NCI-H2081 treated with DMSO at 0.1 percent for 48 hours (cell line): ENCODE measurements at places on chromosomes 6 and 20.

- no peak for DNase-seq
Observed at GRCh38 chr6:34791164-34791700, 651 bp upstream of the BLTP3A start.

GRCh38 chr6:36116943-36117342 is 13.4 kb upstream of the MAPK13 start:
- no peak for DNase-seq

GRCh38 chr20:60306551-60306950 is 348.3 kb downstream of the CDH26 start:
- no peak for DNase-seq

- no peak for DNase-seq
Observed at GRCh38 chr6:106077170-106077569, 9.0 kb upstream of the PRDM1 start.

- no peak for DNase-seq
Observed at GRCh38 chr6:52335576-52335975, 26.4 kb upstream of the PAQR8 start.

- DNase-seq = no peak
Observed at GRCh38 chr6:53767941-53768340, 26.9 kb upstream of the LRRC1 start.

- DNase-seq = no peak
Observed at GRCh38 chr6:128822271-128822670, 60.7 kb upstream of the LAMA2 start.

- DNase-seq = no peak
Observed at GRCh38 chr20:24619212-24619611, 149.8 kb downstream of the SYNDIG1 start.

DNA sequence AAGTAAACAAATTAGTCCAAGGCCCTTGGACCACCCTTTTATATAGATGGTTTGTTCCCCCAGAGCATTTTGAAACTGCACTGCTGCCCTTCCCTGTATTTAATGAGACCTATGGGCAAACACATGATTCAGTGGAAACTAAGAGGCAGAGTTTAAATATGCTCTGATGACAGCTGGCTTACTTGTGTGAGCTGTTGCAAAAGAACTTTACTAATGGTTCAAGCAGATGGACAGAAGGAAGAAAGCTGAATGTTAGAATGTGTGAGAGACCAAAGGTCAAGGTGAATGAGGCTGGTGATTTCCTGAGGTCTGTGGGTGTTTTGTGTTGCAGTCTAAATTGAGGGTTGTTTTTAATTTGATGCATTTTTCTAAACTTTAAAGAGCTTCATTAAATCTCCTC is 123.0 kb upstream of the CEP162 start:
- no peak for DNase-seq

- no peak for DNase-seq
Observed at GRCh38 chr6:81727876-81728517, 24.5 kb downstream of the TENT5A start.

- DNase-seq = no peak
Observed at GRCh38 chr6:110352563-110353262, 5.4 kb downstream of the METTL24 start.

DNA sequence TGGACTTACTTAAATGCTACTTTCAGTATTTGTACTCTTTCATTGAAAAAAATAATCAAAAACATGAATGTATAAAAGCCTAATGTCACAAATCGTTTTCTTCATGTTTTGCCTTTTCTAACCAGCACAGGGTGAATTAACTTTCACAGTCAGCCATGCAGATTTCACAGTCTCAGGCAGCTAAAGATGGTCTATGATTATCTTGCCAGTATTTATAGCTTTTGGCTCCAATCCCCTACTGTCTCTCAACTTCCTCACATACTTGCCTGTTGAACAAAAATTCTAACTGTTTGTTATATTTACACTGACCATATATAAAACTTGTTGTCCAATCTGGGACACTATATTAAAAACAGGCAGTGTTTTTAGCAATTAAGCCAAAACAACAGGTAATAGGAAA is 358.2 kb downstream of the ARHGAP18 start:
- no peak for DNase-seq

- DNase-seq = no peak
Observed at GRCh38 chr6:156992020-156992804, 215.0 kb downstream of the ARID1B start.

DNA sequence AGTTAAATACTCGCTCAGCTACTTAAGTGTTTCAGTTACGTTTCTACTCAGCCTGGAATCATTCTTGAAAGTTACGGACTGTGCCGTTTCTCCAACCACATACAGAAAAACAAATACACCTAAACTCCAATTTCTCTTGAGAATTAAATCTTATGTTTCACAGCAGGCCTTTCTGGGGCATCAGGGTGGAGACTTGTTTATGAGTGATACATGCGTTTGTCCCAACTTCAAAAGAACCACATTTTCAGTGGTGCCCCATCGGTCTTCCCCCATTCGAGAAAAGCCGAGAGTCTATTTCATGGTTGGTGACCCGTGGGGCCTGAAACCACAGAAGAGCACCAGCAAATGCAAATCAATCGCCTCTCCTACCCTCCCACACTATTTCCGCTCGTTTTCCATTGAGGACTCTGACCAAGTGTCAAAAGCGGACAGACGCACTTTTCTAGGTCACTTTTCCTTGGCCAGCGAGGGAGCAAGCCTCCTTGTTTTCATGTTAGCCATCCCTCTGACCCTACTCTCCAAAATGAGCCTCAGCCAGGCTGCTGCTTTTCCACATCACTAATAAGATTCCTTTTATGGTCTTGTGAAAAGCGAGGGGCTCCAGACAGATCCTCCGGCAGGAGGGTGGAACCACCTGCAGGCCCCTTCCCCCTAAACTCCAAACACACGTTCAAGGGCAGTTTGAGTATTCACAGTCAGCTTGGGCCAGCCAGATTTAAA is 3.1 kb downstream of the JAG1 start:
- no peak for DNase-seq

- DNase-seq = no peak
Observed at GRCh38 chr6:101847690-101848089, 454.2 kb downstream of the GRIK2 start.

- no peak for DNase-seq
Observed at GRCh38 chr20:23125625-23126191, 39.6 kb upstream of the CD93 start.

DNA sequence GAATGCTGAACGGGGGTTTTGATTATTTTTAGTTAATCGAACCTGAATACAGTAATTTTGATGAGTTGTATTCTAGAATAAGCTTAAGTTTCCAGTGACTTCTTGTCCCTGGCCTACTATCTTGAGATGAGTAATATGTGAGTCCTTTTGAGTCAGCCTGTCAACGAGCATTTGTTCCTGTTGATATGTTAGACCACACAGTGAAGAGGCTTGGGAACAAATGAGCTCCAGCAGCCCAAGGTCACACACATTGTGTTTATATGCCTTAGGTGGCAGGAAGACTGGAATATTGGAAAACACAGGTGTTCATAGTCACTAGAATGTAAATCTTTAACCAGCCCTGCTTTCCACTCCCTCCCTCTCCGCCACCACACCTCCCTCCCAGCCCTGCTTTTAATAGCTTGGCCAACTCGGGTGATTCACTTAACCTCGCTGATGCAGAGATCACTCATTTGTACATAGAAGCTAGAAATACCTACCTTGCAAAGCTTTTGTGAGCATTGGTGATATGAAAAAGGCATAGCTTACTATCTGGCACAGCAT is 9.1 kb downstream of the SMPDL3A start:
- no peak for DNase-seq

DNA sequence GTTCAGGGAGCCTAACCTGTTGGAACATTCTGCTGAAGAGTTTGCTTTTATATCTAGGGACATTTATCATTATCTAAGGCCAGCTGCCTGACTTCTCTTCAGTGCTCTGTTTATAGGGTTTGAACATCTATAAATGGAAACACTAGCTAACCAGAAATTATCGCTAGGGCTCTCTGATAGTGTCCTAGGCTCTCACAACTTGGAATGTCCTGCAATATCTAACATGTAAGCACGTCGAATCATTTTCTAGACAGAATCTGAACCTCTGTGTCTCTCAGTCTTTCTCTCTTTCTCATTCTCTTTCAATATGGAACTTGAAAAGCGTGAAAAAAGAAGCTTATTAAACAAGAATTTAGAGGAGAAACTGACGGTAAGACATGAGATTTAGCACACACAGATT is 92.5 kb upstream of the MLIP start:
- DNase-seq = no peak

- DNase-seq = no peak
Observed at GRCh38 chr20:2390951-2391675, 10.4 kb downstream of the TGM6 start.

GRCh38 chr6:126040826-126041225 is 54.5 kb downstream of the TRMT11 start:
- no peak for DNase-seq

- DNase-seq = no peak
Observed at GRCh38 chr20:208942-209566, 18.0 kb upstream of the DEFB129 start.

DNA sequence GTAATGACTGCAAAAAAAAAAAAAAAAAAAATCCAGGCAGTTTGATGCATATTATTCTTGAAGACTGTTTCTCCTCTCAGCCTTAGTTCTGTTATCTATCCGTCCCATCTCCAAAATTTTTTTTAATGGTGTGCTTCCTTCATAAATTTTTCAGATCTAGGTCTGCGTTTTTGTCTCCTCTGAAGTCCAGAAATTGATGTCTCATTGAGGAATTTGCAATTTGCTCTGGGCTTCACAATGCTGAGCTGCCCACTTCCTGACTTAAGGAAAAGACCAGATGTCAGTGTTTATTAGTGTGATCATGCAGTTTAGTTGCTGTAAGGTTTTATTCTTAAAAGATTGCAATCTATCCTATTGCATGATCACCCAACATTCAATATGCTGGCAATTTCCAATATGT is 297.6 kb downstream of the ZNF217 start:
- no peak for DNase-seq

DNA sequence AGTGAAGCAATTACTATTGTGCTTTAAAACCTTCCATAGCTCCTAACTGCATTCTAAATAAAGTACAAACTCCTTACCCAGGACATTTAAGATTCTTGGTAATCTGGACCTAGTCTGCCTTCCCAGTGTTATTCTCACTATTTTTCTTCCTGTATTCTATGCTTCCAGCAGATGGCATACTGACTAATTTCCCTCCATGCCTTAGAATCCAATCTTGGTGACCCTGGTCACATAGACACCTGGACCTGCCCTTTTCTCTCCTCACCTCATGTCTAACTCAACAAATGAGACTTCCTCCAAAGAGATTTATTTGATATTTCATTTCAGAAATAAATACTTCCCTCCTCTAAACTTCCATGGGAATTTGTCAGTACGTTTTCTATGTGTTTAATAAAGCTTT is 25.8 kb downstream of the ROS1 start:
- DNase-seq = no peak

- no peak for DNase-seq
Observed at GRCh38 chr6:77415706-77416105, 47.6 kb downstream of the HTR1B start.

DNA sequence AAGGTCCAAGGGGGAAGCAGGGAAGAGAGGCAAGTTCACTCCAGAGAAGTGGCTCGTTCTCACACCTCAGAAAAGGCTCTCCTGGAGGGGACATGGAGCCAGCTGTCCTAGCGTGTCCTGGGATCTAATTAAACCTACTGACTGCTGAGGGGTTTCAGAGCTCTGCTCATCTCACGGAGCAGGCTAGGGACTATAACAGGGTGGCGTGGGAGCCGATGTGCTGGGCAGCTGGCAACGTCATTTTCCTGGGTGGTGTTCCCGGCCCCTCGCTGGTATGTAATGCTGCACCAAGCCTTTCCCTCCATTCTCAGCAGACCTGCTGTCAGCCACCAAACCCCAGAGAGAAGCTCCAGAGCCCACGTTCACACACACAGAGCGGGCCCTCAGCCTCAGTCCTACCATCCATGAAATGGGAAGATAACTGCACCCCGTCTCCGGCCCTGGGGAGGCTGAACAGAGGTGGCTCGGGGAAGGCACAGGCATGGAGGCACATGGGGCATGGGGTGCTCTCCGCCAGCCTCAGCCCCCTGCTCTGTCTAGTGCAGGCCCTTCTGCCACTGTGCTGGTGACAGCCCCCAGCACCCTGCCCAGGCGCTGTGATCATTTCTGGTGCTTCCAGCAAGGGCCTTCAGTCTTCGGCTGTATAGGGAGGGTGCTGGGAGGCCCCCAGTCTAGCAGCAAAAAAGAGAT is 1.9 kb downstream of the CST7 start:
- DNase-seq = no peak

DNA sequence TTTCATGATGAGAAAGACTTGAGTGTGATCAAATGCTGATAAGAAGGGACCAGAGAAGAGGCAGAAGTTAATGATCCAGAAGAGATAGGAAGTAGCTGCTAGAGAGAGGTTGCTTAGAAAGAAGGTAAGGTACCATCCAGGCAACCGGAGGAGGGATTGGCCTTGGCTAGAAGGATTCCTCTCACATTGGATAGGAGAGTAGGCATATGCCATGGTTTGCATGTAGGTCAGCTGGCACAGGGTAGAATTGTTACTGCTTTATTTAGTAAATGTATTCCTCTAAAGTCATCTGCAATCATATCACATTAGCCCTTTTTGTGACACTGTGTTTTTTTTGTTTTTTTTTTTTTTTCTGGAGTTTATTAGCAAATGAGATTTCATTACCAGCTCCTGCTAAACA is 580.9 kb upstream of the FLRT3 start:
- no peak for DNase-seq

DNA sequence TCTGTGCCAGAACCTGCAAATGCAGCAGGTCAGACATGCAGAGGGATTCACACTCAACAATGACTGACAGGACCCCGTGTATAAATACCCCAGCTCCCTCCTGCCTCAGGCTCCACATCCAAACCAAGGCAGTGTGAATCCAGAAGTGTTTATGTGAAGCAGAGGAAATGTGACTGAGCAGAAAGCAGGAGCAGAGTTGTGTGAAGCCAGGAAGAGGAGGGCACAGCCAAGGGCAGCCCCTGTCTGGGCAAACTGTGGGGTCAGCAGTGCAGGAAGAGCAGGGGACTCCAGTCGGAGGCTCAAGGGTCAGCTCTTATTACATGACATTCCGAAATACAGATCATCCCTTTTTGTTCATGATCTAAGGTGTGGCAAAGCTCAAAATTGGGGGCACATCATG is 19.3 kb upstream of the ENTPD6 start:
- no peak for DNase-seq

GRCh38 chr6:109073344-109074132 is 21.1 kb downstream of the SESN1 start:
- DNase-seq = no peak

DNA sequence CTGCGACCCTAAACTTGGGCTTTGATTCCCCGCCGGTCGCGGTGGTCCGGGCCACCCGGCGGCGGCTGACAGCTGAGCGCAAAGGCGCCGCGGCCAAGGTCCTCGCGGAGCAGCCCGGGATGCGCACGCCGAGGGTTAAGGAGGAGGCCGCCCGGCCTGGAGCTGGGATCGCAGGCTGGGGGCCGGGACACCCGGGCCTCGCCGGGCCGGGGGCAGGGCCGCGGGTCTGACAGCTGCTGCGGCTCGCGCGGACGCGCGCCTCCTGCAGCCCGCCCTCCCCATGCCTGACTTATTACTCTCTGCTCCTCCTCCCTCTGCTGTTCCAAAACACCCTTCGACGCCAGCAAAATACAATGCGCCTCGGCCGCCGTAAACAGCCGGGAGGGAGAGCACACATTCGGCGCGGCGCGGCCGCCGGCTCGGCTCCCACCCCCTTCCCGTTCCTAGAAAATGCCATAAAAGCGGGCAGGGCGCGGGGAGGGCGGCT is 746 bp downstream of the BACH2 start:
- no peak for DNase-seq
